CD8-positive, alpha-beta memory T cell (primary cell): ENCODE measurements at places on chromosomes 13 and 19.
A peak's percentile ranks its signal among the peaks of the same experiment; 100 is the strongest.

DNA sequence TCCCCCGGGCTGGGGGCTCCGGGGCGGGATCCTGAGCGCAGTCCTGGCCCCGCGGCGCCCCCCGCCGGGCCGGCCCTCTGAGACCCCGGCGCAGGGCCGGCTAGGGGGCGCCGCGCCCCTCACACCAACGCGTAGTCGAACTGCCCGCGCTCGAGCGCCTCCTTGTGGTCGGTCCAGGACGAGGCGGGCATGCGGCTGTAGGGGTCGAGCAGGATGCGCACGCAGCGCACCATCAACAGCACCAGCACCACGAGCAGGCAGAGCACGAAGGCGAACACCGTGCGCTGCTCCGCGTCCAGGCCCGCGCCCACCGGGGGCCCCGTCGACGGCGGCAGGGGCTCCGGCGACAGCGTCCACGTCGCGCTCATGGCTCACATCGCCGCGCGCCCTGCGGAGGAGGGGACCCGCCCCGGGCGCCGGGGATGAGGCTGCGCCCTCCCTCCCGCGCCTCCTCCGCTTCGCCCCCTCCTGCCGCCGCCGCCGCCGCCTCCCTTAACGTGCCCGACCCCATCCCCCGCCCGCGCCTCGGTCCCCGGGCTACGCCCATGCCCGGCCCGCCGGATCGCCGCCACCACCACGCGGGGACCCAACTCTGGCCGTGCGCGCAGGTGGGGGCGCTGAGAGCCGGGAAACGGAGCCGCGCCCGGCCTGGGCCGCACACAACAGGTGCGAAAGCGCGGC lies 624 bp downstream of the CTXN1 start:
- peak; percentile 73 for DNase-seq

DNA sequence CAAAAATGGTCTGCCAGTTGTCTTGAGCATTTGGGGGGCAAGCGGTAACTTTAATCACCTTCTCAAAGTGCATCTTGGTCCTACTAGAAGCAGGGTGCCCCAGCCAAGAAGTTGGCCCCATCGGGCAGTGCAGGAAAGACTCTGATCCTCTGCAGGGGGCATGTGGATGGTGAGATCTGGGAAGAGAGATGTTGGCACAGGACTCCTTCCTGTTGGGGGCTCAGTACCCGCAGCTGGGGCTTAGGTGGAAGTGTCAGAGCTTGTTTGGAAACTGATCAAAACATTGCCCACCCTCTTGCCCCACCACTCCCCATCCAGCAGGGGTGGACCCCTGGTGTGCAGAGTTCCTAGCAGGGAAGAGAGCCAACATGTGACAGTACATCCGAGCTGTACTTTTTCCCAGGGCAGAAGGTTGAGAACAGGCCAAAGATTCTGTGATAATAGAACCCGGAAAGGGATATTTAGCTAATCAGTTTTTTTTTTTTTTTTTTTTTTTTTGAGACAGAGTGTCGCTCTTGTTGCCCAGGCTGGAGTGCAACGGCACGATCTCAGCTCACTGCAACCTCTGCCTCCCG lies 8.8 kb downstream of the RRAS start:
- DNase-seq, result no peak

DNA sequence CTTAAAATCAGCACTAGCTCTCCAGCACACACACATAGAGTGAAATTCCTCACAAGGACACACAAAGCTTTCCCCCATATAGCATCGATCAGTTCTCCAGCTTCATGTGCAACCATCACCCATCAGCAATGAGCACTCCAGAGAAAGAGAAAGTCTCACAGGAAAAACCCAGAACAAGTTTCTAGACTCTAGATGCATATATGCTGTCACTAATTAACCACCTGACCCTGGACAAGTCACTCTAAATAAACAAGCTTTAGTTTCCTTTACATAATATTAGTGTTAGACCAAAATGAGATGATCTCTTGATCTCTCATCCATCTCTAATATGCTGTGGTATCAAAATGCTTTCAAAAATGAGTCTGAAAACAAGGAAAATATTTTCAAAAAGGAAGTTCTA lies 81.2 kb downstream of the TBC1D4 start:
- no peak for DNase-seq

- no peak for DNase-seq
Measured at GRCh38 chr13:39058040-39058439, 19.8 kb downstream of the NHLRC3 start.

DNA sequence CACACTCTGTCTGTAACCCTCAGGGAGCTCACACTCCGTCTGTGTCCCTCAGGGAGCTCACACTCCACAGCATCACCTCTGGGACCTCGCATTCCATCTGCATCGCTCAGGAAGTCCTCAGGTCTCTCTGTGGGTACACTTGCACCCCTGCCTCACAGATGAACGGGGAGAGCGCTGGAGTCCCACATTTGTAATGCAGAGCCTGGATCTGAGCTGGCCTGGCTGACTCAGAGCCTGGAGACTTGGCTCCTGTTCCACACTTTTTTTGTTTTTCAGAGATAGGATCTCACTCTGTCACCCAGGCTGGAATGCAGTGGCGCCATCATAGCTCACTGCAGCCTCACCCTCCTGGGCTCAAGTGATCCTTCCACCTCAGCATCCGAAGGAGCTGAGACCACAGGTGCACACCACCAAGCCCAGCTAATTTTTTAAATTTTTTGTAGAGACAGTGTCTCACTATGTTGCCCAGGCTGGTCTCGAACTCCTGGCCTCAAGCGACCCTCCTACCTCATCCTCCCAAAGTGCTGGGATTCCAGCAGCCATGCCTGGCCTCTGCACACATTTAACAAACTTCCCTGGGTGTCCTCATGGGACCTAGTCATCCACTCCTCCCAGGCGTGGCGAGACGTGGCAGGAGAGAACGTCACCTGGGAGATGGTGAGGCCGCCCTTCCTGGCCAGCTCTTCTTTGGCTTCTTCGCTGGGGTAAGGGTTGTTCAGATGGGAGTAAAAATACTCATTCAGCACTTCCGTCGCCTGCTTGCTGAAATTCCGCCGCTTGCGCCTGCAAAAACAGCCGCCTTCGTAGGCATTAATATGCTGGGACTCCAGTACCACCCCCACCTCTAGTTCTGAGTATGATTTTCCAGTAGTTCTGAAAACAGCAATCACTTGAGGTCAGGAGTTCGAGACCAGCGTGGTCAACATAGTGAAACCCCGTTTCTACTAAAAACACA lies 31.0 kb downstream of the CILP2 start:
- no peak for DNase-seq

DNA sequence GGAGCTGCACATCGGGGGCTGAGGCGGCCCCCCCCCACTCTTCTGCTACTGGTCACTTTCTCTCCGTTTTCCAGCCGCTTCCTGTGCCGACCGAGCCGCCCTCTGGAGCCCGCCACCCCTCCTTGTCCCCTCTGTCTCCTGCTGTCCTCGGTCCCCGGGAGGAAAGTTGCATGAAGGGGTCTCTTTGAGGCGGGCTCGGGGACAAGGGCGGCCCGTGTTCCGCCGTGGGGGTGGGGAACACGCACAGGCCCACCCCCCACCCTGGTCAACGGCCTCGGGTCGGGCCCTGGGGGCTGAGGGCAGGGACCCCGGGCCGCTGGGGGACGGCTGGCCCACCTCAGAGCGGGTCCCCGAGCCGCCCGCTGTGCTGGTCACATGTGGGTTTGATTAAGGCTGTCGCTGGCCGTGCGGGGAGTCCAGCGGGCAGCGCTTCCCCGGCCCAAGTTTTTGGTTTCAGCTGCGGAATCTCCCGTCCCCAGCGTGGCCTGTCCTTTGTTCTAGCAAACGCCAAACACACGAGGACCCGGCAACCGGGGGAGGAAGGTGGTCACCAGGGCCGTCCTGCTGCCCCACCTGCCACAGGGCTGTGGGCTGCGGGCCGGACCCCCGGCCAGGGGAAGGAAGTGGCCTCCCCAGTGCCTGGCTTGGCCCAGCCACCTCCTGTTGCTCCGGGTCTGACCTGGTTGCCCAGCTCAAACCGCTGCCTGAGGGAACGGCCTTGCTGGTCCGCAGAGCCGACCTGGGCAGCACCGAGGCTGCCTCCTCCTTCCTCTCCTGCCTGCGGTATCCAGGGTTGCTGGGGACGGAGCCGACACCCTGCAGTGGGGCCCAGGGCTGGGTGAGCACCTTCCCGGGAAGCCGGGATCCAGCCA lies 1.9 kb downstream of the EFNA2 start:
- no peak for DNase-seq

- peak; percentile 7 for DNase-seq
Measured at GRCh38 chr13:42333613-42334328, 61.8 kb downstream of the AKAP11 start.

DNA sequence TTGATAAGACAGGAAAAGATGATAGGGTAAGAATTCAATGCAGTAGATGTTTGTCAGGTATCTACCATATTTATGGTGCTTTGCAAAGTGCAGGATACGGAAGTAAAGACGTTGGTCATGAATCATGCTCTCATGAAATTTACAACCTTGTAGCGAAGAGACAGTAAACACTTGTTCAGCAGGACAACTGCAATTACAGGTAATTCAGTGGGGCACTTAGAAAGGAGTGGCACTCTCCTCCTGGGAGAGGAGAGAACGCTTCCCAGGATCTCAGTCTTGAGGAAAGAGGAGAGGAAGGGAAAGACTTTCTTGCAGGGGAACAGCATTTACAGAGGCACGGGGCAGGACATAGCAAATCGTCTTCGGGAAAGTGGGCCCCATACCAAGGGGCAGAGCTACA lies 46.4 kb downstream of the SOX1 start:
- DNase-seq, result no peak

- DNase-seq, result peak; percentile 86
Measured at GRCh38 chr19:13093407-13094105, 9.1 kb downstream of the LYL1 start.

- DNase-seq, result no peak
Measured at GRCh38 chr19:3683405-3684053, 16.7 kb downstream of the PIP5K1C start.
